Left colon (tissue), 2 donors: ENCODE measurements at places on chromosomes 4 and X. TPM values are rescaled to one million over a fixed set of nuclear protein-coding genes. Genes with fewer than 3 reads are reported as not detected.
A peak's percentile ranks its signal among the peaks of the same experiment; 100 is the strongest.

- no peak for DNase-seq
Measured at GRCh38 chr4:124035364-124036041, 638.9 kb downstream of the SPRY1 start.

DNA sequence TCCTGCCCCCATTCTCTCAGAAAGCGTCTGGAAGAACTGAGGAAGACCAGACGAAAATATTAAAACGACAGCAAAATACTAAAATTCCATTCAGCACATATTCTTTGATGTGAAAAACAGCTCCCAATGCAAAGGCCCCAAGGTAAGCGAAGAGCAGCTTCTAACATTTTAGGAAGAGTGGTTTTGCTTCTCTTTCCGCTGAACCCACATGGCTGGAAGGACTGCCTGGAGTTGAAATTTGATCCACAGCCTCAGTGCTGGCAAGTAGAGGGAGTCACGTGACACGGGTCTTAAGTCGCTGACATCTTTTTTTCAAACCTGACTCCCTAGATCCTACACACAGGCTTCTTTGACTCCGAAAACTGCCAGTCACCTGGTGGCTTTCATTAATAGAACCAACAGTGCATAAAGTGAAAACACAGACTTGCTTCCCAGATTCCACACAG lies at the start of gene FAM13A:
Gene FAM13A, minus strand, starts transcription at position 233 of the 446 bp plus-strand sequence. Its CDS starts 221 bp downstream, at position 12.
- DNase-seq = peak; percentile 76

GRCh38 chrX:72604705-72605104 lies 32.1 kb upstream of the HDAC8 start:
- no peak for DNase-seq

SPARCL1 gene
- 97.8 TPM for total RNA-seq

DNA sequence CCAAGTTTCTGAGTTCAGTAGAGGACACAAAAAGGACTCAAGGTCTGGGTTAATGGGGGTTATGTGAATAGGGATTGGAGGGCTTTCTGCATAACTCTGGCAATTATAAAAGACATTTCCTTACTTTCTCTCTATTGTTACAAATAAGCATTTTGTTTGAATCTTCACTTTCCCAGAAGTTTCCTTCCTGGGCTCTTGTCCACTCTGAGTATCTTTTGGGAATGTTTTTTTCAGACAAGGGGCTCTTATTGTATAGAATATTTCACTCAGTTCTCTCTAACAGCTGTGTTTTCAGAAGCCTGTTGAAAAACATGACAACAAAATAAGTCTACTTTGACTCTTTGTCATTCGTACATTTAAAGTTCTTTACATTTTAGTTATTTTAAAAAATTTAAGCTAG lies 57.6 kb upstream of the MAP9 start:
- DNase-seq = no peak
